ENCODE measurements at places on chromosomes 3 and 15. TPM values are rescaled to one million over a fixed set of nuclear protein-coding genes. Genes with fewer than 3 reads are reported as not detected.

The ADAMTS9 gene
- total RNA-seq = 4.2 TPM

The GATA2 gene
- total RNA-seq = 0.85 TPM

The NOP10 gene
- 266 TPM for total RNA-seq

The KBTBD12 gene
- not detected for total RNA-seq

The P2RY14 gene
- under 0.01 TPM for total RNA-seq

The C3orf22 gene
- not detected for total RNA-seq

The CPN2 gene
- total RNA-seq = not detected

The CPLX3 gene
- not detected for total RNA-seq

The RAD54L2 gene
- total RNA-seq = 14.8 TPM

The GCNT3 gene
- total RNA-seq = under 0.01 TPM

The CLRN1 gene
- not detected for total RNA-seq

The HHLA2 gene
- total RNA-seq = under 0.01 TPM

The SLC24A5 gene
- total RNA-seq = not detected

The GPR87 gene
- total RNA-seq = under 0.01 TPM

The IQCH gene
- 3.1 TPM for total RNA-seq

The SCN11A gene
- total RNA-seq = not detected

The FOXB1 gene
- total RNA-seq = not detected

The TNFAIP8L3 gene
- total RNA-seq = 17.8 TPM

The AGBL1 gene
- not detected for total RNA-seq

The NDN gene
- 43.7 TPM for total RNA-seq

The MED12L gene
- total RNA-seq = 0.28 TPM
